ENCODE measurements at places on chromosomes 12 and 14.
A peak's percentile ranks its signal among the peaks of the same experiment; 100 is the strongest.

DNA sequence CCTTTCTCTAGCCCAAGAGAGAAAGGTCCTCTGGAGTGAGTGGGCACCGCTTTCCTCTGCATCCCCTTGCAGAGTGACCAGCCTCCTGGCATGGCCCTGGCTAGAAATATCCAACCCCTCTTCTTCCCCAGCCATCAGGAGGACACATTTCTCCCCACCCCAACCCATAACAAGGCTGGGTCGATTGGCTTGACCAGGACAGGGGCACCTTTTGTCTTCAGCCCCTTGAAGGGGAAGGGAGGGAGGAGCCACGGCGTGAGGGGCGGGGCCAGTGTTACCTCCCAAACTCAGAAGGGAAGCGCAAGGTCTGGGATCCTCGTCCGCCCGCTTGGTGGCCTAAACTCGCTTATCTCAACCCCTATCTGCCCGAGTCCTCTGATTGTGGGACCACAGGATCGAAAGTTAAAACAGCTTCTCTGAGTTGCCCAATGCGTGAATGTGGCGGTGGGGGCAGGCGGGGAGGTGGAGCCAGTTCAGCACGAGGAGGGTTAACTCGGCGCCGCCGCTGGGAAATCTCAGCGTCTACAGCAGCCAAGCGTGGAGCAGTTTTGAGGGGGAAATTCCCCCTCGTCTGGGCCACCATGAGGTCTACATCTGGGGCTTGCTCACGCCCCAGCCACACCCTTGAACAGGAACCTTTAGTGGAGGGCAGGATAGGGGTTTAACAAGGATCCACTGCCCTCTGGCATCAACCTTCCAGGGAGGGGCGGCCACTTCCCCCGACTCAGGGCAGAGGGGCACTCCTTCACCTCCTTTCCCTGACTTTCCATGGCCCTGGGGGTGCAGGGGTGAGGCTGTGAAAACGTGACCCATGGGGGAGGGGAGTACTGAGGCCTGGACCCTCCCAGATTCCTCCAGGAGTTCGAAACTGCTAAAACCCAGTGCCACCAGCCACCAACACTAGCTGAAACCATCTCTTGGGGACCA is 795 bp downstream of the STAT6 start:
- peak; percentile 76 for DNase-seq

- DNase-seq, result no peak
Measured at GRCh38 chr12:75378354-75378753, 12.5 kb upstream of the GLIPR1L2 start.

GRCh38 chr14:43621282-43621681 is 885.8 kb downstream of the FSCB start:
- no peak for DNase-seq

GRCh38 chr12:32284561-32284960 is 114.8 kb upstream of the FGD4 start:
- no peak for DNase-seq

GRCh38 chr14:90440592-90440991 is 43.8 kb downstream of the CALM1 start:
- DNase-seq, result no peak

DNA sequence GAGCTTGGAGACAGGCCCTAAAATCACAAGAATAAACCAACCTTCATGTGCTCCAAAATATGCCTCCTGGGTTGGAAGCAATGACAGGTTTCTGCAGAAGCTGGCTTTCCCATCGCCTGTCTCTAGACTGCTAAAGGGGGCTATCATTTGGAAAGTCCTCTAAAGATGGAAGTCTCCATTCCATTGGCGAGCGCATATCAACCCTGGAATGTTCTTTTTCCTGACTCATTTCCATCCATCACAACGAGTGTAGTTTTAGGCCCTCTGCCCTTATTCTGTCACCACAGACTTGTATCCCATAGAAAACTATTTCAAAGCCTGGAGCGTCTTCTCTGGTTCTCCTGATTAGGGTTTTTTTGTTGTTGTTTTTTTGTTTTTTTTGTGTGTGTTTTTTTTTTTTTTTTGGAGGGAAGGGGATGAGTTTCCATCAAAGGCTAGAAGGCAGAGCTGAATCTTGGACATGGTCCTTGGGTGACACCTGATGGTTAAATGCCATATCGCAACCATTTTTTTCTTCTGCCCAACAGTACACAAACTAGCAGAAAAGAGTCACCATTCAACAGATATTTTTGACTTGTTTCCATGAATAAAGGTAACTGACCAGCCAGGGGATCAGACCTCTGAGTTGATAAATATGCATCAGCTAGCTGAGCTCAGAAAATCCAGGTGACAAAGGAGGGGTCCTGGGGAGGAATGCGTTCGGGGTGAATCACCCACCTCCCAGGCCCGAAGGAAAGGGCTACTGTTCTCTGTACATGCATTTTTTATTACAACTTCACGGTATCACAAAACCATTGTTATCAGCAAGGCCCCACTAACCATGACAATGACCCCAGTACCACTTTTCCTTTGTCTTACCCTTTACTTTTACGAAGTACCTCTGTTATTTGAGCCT is 40.5 kb downstream of the KCNA5 start:
- DNase-seq, result no peak

DNA sequence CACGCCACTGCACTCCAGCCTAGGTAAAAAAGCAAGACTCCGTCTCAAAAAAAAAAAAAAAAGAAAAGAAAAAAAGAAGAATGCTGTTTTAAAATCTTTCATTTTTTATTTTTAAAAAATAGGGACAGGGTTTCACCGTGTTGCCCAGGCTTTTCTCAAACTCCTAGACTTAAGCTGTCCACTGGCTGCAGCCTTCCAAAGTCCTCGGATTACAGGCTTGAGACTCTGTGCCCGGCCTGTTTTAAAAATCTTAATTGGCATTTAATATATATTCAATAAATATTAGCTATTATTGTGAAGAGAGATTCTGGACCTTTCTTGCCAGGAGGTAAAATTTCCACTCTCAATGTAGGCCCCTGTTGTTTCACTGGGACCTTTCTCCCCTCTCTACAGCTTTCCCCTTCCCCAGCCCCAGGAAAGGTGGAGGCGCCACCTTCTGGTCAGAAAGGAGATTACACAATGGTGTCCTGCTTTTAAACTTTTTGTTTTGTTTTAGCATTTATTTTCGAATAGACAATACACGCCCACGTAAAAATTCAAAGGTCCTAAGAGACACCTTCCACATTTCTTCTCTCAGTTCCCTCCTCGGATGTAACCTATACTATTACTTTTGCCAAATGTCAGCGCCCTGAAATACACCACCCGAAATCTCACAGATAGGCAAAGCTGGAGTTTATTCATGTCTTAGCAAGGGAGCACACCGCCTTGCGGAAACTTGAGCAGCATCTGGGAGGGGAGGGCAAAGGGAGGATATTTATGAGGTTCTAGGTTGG is 23.8 kb upstream of the PHC1 start:
- no peak for DNase-seq

DNA sequence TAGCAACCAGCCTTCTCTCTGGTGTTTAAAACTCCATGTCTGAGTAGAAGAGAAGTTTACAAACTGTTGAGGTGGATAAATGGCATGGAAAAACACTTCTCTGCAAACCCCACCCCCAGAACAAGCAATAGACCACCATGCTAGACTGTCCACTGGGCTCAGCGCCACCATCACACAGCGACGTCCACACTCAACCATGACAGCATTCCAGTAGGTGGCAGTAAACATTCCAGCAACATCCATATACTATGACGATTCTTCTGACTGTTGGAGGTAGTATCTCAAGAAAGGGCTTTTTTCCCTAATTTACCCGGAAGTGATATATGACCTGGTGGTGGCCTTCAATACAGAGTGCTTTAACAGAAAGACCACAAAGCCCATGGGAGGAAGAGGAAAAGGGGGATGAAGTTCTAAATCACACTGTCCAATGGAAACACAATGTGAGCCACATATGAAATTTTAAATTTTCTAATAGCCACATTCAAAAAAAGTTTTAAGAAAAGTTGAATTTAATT is 152.2 kb downstream of the SLC15A4 start:
- DNase-seq, result no peak

GRCh38 chr14:34300882-34301734 is 160.9 kb downstream of the SPTSSA start:
- no peak for DNase-seq

- DNase-seq, result no peak
Measured at GRCh38 chr12:28899951-28900350, 249.1 kb upstream of the FAR2 start.

GRCh38 chr14:49050822-49051221 is 535.4 kb downstream of the RPS29 start:
- DNase-seq, result no peak

DNA sequence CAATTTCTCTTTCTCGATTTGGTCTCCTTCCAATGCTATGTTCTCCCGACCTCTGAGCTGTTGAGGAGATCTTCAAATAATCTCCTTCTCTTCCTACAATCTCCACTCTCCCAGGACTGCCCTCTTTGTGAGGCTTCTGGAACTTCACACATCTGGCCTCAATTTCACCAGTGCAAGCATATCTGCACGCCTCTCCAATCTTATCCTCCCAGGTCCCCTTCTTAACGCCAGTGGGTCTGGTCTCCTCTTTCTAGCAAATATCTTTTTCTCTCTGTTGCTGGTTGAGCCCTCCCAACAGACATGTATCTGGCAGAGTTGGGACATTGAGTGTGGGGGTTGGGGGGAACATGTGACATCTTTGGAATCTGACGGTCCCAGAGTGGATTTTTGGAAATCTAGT is 17.9 kb downstream of the RTL1 start:
- DNase-seq, result no peak

DNA sequence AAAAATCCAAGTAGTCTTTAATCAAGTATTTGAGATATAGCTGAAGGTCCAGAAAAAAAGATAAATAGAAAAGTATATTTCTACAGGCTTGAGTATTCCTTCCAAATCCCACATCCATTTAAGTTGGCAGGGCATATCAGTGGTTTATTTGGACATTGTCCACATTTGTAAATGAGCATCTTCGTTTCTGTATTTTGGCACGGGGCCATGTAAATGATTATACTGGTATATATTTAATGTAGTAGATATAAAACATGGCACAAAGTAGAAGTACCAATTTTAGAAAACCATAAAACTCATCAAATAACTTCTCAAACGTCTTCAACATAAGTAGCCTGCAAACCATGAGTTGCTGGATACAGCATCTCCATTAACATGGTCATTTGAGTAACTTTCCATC is 437.4 kb upstream of the SOX5 start:
- no peak for DNase-seq

DNA sequence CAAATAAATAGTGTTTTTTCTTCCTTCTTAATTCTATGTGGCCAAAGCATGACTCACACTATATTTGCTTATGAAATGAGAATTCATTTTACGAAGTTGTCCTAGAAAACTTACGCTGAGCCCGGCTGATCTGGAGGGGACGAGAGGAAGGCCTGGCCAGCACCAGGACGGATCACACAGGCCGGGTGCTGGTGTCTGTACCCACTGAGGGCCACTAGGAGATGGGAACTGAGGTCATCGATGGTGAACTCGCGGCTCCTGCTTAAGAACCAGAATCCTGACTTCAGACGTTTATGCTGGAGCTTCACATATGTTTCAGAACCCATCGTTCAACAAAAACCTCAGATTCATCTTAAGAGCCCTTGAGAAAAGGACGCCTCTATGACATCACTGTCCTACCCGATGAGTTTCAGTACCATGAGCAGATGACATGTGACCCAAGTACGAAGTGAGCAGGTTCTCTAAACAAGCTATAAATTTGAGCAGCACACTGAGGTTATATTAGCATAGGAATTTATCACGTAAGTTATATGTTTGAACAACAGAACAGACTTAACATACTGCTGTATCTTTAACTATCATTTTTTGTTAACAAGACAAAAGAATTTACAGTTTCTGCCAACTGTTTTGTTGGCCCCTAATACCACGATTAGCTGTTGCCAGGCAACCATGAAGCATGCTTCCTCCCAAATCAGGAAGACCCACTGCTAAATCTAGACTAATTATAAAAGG is 111.9 kb downstream of the FOXN3 start:
- DNase-seq, result no peak

- DNase-seq, result no peak
Measured at GRCh38 chr14:72495668-72496067, 398.2 kb downstream of the DPF3 start.

DNA sequence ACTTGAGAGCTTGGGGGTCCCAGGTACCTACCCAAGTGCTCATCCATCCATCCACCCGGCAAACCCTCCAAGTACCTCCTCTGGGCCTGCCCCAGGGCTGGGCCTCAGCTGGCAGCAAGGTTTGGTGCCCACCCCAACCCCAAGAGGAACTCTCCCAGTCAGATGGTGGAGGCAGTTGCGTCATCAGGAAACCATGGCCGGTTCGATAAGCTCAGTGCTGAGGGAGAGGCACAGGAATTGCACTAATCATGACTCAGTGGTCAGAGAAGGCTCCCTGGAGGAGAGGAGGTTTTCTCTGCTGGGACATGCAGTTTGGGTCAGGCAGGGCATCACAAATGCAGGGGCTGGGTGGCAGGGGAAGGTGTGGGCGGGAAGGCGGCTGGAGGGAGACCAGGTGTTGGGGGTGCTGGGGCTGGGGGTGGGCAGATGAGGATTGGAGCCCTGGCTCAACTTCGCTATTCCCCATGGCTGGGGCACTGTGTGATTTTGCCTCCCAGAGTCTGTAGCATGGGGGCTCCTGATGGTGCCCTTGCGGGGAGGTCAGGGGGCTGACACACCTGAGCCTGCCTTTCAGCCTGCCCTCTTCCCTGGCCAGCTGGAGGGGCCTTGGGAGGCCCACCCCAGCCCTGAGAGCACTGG is 32.2 kb downstream of the SH2B3 start:
- no peak for DNase-seq

DNA sequence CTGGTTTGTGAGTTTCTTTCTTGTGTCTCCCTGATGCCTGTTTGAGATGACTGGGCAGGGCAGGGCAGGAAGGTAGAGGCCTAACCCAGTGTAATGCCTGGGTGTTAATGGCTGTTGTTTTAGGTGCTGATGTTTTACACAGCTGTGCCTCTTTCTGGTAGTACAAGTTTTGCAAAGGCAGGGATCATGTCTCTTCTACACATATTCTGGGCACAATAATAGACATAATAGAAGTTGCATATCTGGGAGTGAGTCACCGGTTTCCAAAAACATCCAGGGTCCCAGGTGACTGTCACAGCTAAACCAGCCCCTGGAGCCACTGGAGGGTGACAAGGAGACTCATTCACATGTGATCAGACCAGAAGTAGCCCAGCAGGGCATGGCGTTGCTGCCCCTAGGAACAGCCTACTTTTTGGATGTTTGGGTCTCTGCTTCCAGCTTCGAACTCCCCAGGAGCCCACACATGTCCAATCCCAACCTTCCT is 18.1 kb downstream of the TPCN1 start:
- no peak for DNase-seq

DNA sequence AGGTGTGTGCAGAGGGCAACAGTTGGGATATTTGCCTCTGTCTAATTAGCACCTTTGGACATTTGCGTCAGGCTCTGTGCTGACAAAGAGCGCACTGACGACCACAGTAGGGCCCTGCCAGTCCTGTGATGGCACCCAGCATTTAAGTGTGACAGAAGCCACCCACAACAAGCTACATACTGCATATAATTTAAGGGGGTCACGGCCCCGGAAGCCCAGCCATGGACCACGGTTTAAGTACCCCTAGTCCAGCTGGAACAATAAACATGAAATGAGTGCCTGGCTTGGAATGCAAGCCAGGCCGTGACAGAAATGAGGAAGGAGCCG is 16.8 kb upstream of the DYNC1H1 start:
- no peak for DNase-seq

- peak; percentile 5 for DNase-seq
Measured at GRCh38 chr12:70590051-70590450, 47.2 kb downstream of the PTPRB start.

- DNase-seq, result no peak
Measured at GRCh38 chr14:99267381-99267780, 4.6 kb downstream of the BCL11B start.

Measured in stimulated activated CD4-positive, alpha-beta T cell treated with anti-CD3 and anti-CD28 coated beads, Interleukin-12 subunit alpha, Interleukin-12 subunit beta, amount 100 ng/mL, for 24 hours (primary cell).